ENCODE measurements at places on chromosomes 2 and 18.
A peak's percentile ranks its signal among the peaks of the same experiment; 100 is the strongest.

DNA sequence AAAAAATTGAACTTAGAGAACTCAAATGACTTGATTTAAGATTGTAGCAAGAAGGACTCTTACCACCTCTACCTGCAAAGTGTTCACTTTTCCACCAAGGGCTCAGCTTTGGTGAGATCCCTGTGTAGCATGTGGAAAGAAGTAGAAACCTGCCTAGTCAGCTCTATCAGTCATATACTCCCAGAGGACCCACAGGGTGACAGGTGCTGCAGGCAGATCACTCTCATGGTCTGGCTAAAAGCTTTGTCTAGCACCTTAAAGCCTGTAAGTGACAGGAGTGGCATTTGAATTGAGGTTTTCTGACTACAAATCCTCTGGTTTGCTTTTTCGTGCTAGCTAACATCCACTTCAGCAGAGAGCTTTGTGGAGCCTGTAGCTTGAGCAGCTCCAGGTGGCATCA is 18.7 kb upstream of the NEMP2 start:
- no peak for DNase-seq

GRCh38 chr18:59996370-59996966 is 96.7 kb downstream of the PMAIP1 start:
- peak; percentile 62 for DNase-seq

DNA sequence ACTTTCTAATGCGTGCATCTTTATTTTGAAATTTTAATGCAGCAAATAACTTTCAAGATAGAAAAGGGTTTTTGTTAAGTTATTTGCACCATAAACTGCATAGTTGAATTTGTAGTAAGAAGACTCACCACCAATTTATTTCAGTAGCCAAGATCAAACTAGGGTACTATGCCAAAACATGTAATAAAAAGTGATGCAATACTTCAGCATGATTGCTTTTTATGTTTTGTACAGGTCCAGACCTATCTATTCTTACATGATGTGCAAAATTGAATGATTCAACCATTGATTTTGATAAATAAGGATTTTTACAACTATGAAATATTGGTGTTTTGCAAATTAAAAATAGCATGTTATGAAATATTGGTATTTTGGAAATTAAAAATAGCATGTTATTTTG is 26.7 kb downstream of the AGPS start:
- no peak for DNase-seq

GRCh38 chr2:69616755-69617154 is 26.8 kb downstream of the AAK1 start:
- no peak for DNase-seq

- DNase-seq, result no peak
These were observed 20.0 kb downstream of the NETO1 start for GRCh38 chr18:72847771-72848170.

- no peak for DNase-seq
These were observed 95.3 kb upstream of the RGPD4 start for GRCh38 chr2:107731435-107731834.

GRCh38 chr2:32941944-32942690 is 4.6 kb upstream of the LTBP1 start:
- no peak for DNase-seq

- DNase-seq, result peak; percentile 10
These were observed 54.1 kb downstream of the ATP8B1 start for GRCh38 chr18:57748770-57749603.

DNA sequence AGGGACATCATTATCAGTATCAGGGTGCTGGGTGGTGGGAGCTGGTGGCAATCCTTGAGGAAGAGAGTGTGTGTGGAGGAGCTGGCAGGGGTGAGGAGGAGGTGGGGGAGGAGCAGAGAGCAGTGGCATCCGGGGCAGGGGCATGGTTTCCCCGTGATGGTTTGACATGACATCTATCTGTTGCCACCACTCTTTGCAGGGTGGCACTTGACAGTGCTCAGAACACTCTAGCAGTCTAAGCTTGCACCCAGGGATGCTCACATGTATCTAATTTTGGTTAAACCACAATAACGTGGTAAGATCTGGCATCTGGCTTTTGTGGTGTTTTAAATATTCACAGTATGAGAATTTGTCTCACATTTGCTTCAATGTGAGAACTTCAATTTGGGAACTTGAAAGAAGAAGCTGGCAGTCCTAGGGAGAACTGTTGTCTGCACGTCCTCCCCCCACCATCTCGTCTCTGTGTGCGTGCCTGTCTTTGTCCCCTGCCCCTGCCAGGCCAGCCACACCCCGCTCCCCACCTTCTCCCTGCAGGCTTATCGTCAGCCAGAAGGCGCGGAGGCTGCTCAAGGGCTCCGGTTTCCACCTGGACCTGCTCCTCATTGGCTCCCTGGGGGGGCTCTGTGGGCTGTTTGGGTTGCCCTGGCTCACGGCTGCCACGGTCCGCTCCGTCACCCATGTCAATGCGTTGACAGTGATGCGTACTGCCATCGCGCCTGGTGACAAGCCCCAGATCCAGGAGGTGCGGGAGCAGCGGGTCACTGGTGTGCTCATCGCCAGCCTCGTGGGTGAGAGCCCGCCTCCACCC is 11.7 kb downstream of the SLC4A3 start:
- DNase-seq, result no peak

DNA sequence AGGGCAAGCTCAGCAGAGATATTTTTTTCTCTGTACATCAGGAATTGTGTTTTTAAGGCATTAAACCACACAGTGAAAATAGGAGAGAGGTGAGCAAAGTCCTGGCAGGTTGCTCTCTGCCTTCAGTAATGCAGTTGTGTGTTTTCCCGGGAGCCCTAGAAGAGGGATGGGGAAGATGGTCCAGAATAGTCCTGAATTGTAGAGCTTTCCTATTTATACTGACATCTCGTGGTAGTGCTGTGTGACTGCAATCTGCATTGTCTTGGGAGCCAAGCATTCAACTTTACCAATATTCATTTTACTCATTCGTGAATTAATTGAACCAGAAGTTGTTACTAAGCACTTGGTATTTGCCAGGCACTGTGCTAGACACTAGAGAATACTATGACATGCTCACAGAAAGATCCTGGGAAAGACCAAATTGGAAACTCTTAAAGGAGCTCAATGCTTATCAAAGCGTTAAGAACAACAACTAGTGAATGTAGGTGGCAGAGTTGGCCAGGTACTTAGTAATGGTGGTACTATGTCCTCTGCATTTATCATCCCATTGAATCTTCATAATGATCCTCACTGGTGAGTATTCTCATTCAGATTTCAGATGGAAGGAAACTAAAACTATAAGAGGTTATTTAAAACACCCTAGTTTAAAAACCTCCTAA is 214.6 kb downstream of the TRIB2 start:
- peak; percentile 70 for DNase-seq

DNA sequence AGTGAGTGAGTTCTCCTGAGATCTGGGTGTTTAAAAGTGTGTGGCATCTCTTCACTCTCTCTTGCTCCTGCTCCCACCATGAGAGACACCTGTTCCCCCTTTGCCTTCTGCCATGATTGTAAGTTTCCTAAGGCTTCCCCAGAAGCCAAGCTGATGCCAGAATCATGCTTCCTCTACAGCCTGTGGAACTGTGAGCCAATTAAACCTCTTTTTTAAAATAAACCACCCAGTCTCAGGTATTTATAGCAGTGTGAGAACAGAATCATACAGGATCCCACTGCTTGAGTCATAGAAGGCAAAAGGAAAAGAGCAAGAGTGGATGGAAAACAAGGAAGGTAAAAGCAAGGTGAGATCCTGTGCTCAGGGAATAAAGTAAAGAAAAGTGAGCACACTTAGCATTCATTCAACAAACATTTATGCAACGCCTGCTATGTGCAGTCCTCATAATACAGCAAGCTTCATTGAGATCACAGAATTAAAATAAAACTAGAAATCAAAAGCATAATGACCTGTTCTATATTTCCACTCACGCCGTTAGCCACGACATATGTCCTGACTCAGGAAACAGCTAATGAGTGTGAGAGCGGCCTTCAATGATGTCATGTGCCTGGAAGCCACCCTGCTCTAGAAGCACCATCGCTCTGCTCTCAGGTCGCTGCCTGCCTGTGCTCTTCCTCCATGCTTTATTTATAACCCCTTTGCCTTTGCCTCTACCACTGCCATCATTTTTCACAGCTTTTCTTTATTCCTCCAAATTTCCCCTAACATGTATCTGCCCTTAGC is 11.3 kb upstream of the COPS8 start:
- DNase-seq, result no peak

DNA sequence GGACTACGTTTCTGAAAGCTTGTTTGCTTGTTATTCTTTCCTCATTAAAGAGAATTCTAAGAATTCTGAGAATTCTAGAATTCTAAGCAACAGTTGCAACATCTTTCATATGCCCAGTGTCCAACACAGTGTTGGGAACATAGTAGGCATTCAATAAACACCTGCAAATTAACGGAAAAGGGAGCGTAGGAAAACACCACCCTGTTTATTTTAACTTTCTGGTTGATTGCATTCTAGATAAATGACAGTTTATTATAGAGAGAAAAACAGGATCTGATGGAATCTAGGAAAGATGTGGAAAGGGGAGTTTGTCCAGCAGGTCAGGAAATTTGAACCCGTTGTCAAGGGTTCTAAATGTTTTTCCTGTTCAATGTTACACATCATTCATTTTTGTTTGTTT is 24.2 kb upstream of the EFEMP1 start:
- no peak for DNase-seq

DNA sequence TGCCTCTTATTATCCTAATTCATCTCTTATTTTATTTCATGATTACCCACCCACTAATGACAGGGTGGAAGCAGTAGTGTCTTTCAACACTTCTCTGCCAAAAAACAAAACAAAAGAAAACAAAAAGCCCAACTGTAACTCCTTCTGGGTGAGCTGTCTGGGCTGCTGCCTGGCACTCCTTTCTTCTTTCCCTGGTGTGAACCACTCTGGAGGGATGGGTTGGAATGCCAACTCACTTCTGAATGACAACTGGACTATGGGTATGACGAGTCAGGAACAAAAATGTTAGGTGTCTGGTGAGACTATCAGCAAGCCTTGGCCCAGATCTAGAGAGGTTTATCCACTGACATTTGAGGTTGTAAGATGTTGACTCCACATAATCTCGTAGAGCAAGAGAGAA is 88.3 kb upstream of the ITGB6 start:
- DNase-seq, result no peak

DNA sequence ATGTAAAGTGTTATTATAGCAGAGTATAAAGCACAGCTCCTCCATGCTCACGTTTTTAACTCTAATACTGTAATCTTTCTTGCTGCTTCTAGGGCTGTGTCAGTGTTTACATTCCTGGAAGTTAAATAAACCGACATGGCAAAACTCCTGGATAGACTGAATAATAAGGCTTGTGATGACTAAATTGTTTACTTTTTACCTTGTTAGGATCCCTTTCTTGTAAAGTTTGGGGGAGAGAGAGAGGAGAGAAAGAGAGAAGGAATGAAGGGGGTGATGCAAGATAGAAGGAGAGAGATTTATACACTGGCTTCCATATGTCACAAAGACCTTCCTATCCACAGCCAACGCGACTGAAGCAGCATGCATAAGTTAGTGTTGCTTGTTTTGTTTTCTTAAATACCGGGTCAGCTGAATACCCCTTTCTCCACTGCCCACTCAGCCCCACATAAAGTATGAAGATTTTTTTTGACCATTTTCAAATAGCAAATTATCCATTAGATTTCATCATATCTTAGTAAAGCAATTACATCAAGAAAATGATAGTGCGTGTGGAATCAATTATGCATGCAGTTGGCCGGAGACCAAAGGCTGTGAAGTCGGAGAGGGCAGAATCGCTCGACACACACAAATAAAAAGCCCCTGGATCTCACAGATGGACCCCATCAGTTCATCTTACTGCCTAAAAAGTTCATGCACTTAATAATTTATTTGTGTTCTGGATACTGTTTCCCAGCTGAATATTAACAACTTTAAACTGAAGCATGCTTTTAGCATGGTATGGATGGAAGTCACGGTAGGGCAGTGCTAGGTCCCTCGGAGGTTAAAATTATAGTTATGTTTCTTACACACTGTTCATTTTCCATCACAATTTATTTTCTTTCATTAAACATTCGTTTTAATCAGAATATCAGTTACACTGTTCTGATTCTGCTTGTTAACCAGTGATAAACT is 20.1 kb downstream of the BCL11A start:
- no peak for DNase-seq

DNA sequence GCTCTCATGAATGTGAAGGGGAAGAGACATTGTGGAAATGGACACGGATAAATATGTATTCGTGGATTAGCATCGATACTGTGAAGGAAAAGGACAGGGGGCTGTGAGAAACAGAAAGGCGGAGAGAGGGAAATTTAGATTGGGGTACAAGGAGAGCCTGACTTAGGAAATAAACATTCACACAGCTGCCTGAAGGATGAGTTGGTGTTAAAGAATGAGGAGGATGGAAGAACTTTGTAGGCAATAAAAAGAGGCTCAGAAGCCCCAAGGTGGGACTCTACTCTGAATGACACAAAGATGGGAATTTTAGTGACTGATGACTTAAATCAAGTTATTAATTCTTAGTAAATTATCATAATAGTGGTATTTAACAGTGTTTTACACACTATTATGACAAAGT is 10.1 kb downstream of the MYO1B start:
- DNase-seq, result no peak
